ENCODE measurements at places on chromosomes 7 and 10.

GRCh38 chr7:74069790-74070618, 13.6 kb upstream of the LIMK1 start:
- no peak for DNase-seq

- DNase-seq: no peak
Observed at GRCh38 chr10:101560298-101561067, 27.6 kb downstream of the POLL start.

DNA sequence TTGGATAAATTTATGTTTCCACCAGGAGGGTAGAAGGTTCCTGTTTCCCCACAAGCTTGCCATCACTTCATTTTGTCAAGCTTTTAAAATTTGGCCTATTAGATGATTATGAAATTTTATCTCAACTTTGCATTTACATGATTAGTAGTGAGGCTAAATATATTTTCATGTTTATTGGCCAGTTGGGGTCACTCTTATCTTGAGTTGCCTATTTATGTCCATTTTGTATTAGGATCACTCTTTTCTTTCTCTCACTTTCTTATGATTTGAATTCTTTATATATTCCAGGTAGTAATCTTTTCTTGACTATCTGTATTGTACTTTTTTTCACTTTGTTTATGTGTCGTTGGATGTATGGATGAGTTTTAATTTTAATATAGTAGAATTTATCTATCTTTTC, 218.6 kb upstream of the SLC26A5 start:
- no peak for DNase-seq

- no peak for DNase-seq
Observed at GRCh38 chr10:7571981-7572380, 94.8 kb downstream of the ITIH5 start.

- DNase-seq: no peak
Observed at GRCh38 chr7:57403601-57404342, 46.2 kb upstream of the ZNF716 start.

GRCh38 chr7:149624006-149624405, 126.4 kb upstream of the ZNF746 start:
- DNase-seq: peak; percentile 50

GRCh38 chr10:77157248-77158019, 480.2 kb downstream of the KCNMA1 start:
- no peak for DNase-seq

GRCh38 chr7:147089608-147090007, 973.0 kb downstream of the CNTNAP2 start:
- no peak for DNase-seq

DNA sequence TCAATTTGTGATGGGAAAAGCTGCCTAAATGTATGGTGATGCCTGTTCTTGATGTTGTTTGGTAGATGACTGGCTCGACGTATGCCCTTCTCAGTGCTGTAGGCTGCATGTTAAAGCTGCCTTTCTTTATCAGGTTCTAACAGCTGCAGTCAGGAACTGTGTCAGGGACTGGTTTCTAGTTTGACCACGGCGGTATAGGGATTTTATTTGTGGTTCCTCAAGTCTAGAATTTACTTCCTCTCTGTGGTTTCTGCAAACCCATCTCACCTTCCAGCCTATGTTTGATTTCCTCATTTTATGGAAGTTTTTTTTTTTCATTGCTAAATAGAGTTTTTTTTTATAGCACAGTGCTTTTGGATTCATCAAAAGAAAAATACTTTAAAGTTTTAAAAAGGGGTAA, 26.5 kb downstream of the LMTK2 start:
- peak; percentile 39 for DNase-seq

DNA sequence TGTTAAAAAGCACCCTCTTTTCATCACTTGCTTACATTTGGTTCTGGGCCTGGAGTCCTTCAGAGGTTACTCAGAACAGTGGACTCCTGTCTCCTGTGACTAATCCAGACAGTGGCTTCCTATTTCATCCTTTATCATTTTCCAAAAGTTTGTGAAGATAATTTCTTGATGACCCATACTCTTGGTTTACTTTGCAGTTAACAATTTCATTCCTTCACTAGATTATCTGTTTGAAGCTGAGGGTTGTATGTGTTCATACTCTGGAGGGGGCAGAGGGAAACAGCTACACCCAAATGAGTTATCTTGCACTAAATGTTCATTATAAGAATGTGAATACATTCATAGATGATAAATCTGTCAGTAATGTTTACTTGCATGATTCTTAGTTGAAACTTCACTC, 124.7 kb downstream of the ZNF248 start:
- no peak for DNase-seq

DNA sequence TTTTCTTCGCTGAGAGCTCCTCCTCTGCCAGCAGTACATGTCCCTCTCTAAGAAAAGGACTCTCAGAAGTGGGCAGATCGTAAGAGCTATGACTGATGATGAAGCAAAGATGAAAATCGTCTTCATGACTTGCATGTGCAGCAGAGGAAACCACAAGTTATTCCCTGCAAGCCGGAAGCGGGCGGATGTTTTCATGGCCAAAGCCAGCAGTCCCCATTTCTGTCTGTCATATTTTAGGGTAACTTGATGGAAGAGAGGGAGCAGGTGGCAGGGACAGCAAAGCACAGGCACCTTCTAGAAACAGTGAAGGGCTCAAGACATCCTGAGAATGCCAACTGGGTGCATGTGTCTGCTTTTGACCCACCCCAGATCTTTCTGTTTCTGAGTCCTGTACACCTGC, 19.9 kb downstream of the KLF6 start:
- DNase-seq: no peak

- no peak for DNase-seq
Observed at GRCh38 chr10:71575934-71576801, 143.4 kb downstream of the C10orf105 start.

DNA sequence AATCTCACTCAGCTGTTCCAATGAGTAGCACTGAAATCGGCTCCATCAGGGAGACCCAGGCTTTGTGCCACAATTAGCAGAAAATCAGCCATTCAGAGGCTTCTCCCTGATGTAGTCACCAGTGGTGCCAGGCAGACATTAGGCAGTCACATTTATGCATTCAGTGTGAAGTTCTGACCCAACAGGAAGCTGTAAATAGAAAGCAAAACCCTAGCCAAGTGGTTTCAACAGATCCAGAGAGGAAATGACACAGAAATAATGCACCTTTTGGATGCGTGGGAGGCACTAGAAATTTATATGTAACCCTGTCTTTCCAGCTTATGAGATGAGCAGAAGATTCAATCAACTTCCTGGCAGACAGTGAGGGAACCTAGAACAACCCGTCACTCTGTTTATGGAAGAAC, 186.4 kb downstream of the PDE1C start:
- peak; percentile 68 for DNase-seq

GRCh38 chr7:17300437-17300836, 2.0 kb downstream of the AHR start:
- no peak for DNase-seq

DNA sequence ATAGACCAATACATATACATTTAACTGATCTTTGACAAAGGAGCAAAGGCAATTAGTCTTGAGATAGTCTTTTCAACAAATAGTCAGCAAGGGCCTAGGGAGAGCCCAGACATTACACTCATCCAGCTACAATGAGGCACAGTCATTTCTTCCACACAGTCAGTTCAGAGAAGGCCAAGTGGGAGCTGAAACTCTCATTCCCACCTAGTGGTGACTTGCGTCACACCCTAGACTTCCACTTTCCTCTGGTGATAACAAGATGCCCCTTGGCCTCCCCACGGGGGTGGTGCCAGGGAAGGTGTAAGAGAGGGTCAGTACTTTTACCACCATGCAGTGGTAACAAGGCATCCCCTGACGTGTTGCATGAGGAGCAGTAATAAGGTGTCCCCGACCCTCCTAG, 8.0 kb downstream of the FRMPD2 start:
- DNase-seq: no peak

DNA sequence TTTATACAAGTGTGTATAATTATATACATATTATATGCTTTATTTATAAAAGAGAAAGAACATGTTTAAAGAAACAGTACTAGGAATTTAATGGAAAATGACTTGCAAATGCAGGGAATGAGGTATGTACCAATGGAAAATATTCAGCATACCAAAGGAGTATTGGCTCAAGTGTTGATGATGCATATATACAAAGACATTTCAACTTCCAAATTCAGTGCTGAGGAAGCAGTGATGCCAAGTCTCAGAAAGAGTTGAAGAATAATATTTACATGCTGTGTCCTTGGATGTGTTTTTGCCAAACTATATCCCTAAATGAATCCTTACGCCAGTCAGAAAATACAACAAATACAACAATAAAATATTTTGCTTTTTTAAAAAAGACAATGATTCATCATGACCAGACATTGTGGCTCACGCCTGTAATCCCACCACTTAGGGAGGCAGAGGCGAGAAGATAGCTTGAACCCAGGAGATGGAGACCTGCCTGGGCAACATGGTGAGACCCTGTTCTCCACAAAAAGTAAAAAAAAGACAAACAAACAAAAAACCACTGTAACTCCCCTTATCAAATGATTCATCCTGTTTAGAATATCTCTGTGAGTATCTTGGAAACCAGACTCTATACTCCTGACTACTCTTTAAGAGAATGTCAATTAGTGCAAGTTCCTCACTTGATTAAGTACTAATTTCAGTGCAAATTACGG, 157.2 kb downstream of the CHRM2 start:
- no peak for DNase-seq

DNA sequence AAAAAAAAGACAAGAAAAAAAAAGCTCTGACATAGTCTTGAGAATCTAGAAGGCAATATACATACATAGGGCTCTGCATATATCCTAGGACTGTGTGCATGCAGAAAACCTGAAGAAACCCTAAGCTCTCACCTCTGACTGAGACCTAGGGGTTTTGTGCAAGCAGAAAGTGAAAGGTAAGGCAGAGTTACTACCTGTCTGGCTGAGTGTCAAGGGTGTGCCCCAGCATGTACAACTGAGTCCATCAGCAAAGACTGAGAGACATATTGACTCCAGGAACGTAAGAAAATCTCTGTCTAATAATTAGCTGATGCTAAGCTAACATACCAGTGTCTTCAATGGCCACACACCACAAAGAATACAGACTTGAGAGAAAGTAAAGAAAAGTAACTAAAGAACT, 16.3 kb upstream of the HNRNPH3 start:
- DNase-seq: no peak

DNA sequence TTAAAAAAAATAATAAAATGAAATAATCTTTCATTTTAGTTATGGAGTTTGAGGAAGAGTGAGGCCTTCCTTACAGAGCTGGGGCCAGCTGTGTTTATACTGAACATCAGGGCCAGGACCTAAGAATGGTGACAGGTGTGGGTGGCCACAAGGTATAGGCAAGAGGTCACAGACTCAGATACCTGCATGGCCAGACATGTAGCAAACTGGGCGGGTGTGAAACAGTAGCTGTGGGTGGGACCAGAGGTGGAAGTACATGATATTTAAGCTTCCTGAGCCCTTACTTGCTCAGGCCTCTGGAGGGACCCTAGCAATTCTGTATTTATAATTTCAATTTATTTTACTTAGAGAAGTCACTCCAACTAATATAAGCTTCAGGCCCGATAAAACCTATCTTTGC, 27.7 kb upstream of the CAMK1D start:
- DNase-seq: no peak

GRCh38 chr10:71801361-71801760, 28.0 kb upstream of the VSIR start:
- DNase-seq: peak; percentile 56

DNA sequence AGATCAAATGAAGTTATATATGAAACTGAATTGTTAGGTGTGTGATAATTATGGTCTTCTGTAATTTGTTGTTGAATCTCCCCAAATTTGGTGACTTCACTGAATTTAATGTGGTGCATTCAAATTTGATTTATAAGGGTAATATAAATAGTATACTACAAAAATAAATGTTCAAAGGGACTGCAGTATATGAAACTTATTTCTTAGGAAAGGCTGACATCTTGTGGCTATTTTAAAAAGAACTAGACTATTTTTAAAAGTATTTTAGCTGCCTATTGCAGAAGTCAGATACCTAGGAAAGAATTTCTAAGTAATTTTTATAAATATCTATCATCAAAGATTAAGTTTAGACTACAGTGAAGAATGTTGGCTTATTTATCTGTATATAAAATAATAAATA, 36.6 kb downstream of the ATRNL1 start:
- DNase-seq: peak; percentile 11

DNA sequence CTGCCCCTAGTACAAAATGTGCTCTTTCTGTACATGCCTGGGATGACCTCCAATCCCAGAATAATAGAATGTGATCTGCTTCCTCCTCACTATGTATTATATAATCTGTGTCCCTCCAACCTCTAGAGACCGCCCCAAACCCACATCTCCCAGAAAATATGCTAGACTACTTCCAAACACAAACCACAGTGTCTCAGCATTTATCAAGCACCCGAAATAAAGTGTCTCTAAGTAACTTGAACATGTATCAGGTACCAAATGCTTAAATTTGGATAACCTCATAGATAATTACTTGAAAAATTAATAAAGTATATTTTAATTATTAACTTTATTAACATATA, 16.1 kb downstream of the LYZL1 start:
- DNase-seq: no peak

DNA sequence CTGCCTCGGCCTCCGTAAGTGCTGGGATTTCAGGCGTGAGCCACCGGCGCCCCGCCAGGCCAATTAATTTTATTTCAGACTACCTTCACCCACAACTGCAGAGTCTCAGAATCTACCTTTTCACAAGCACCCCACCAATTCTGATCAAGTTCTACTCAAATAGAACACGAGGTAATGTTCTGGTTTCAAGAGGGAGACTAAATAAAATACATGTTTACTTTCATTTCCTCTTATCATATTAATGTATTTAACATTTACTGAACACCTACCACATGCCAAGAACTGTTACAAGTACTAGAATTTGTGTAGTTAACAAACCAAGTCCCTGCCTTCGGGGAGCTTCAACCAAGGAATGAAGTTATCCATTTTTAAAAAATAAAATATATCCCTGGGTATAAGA, 25.5 kb upstream of the RGS10 start:
- peak; percentile 22 for DNase-seq

- no peak for DNase-seq
Observed at GRCh38 chr7:42222891-42223290, 14.1 kb downstream of the GLI3 start.

- DNase-seq: no peak
Observed at GRCh38 chr10:4303045-4303444, 518.0 kb upstream of the KLF6 start.

- no peak for DNase-seq
Observed at GRCh38 chr7:13538669-13539068, 450.8 kb downstream of the ETV1 start.

GRCh38 chr7:75924889-75925288, 9.9 kb downstream of the POR start:
- DNase-seq: no peak

GRCh38 chr10:113517901-113518260, 35.0 kb upstream of the HABP2 start:
- DNase-seq: no peak

- peak; percentile 64 for DNase-seq
Observed at GRCh38 chr7:24981171-24981951, 1.4 kb upstream of the OSBPL3 start.
